ENCODE measurements at places on chromosomes 4 and X. TPM values are rescaled to one million over a fixed set of nuclear protein-coding genes. Genes with fewer than 3 reads are reported as not detected.

The C4orf51 gene
- total RNA-seq, result not detected

The PCYT1B gene
- total RNA-seq, result 9.3 TPM

The PDLIM3 gene
- 1,279 TPM for total RNA-seq

The MAGEA2B gene
- total RNA-seq, result not detected

The NHS gene
- total RNA-seq, result 5.3 TPM

The AGTR2 gene
- total RNA-seq, result not detected

The AASDH gene
- total RNA-seq, result 7.1 TPM
